ENCODE measurements at places on chromosomes 6 and 20. TPM values are rescaled to one million over a fixed set of nuclear protein-coding genes. Genes with fewer than 3 reads are reported as not detected.

The IRF4 gene
- 0.32 TPM for total RNA-seq

The MYT1 gene
- 0.11 TPM for total RNA-seq

The SPTLC3 gene
- total RNA-seq = 0.07 TPM

The MMP24 gene
- total RNA-seq = 20.7 TPM

The ME1 gene
- total RNA-seq = 44.9 TPM

All from A549 treated with DMSO at 1 μM for 4 hours (cell line).